T-helper 17 cell (primary cell): ENCODE measurements at places on chromosomes 2 and 18.

GRCh38 chr18:49886891-49887764 lies 73.8 kb upstream of the ACAA2 start:
- H3K4me3 ChIP-seq, result no peak overlapping the region
- H3K36me3 ChIP-seq, result no peaks in the 10 kb centered on the region
- no peak overlapping the region for H3K27ac ChIP-seq
- DNase-seq, result no peak
- peaks cover 20% of the 10 kb centered on the region for H3K27me3 ChIP-seq

- peaks cover 47% of the 10 kb centered on the region for H3K27me3 ChIP-seq
- H3K4me1 ChIP-seq, result peaks cover 3% of the 10 kb centered on the region
- no peak overlapping the region for H3K4me3 ChIP-seq
- H3K27ac ChIP-seq, result no peak overlapping the region
- DNase-seq, result no peak
Observed at GRCh38 chr2:219680958-219681693, 53.7 kb downstream of the SLC4A3 start.

GRCh38 chr2:161992531-161992930 lies 81.5 kb downstream of the DPP4 start:
- no peak for DNase-seq
- H3K27ac ChIP-seq, result peak overlapping the region; percentile 99
- no peaks in the 10 kb centered on the region for H3K27me3 ChIP-seq
- H3K36me3 ChIP-seq, result no peaks in the 10 kb centered on the region
- H3K4me3 ChIP-seq, result peak overlapping the region; percentile 93

DNA sequence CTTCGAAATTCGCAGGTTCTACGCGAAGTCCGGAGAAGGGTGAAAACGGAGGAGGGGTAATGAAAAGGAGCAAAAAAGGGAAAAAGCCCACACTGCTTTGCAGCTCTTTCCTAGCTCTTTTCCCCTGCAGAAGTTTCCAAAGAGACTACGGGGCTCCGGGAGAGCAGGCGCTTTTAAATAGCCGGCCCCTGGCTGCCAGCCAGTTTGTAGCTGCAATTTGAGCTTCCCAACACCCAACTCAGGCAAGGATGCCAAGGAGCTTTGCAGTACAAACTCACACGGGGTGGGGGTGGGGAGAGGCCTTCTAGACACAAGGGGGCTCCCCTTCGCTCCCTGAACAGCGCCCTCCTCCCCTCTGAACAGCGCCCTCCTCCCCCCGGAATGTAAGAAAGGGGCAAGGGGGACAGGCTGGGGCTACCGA lies at the start of gene IGFBP5:
TSS of gene IGFBP5 (minus strand) at position 149 of the 421 bp plus-strand sequence. CDS start 774 bp downstream, outside the sequence.
- DNase-seq, result no peak
- peaks cover 22% of the 10 kb centered on the region for H3K4me1 ChIP-seq
- H3K27ac ChIP-seq, result no peak within 1 kb of the TSS
- H3K27me3 ChIP-seq, result peaks cover 39% of the 10 kb centered on the region
- H3K36me3 ChIP-seq, result peaks cover 4% of the 10 kb centered on the region

DNA sequence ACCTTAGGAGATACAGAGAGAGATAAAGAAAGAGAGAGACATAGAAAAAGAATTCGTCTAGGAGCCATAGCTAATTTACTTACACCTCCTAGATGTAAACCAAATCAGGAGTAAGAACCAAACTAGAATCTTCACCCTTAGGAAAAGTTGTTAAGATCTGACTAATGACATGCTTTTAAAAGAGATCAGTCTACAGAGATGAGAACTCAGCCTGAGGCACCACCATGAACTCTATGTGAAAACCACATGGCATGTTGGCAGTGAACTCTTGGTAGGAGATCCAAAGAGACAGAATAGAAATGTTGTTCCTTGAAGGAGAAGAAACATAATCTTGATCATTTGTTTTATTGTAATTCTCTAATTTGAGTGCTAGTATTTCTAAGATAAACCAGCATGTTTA lies 585.4 kb upstream of the ID2 start:
- H3K36me3 ChIP-seq, result no peaks in the 10 kb centered on the region
- H3K4me1 ChIP-seq, result no peaks in the 10 kb centered on the region
- H3K27me3 ChIP-seq, result no peaks in the 10 kb centered on the region
- H3K27ac ChIP-seq, result no peak overlapping the region
